Germinal center (tissue), 1 donor: ENCODE measurements at places on chromosomes 11 and 22.
A peak's percentile ranks its signal among the peaks of the same experiment; 100 is the strongest.

GRCh38 chr11:73343076-73343873 is 32.9 kb upstream of the RELT start:
- no peak for DNase-seq

GRCh38 chr11:9264316-9265210 is 587 bp downstream of the DENND5A start:
- peak; percentile 47 for DNase-seq

- DNase-seq = no peak
These were observed 945.0 kb downstream of the BRD1 start for GRCh38 chr22:48882636-48883200.

DNA sequence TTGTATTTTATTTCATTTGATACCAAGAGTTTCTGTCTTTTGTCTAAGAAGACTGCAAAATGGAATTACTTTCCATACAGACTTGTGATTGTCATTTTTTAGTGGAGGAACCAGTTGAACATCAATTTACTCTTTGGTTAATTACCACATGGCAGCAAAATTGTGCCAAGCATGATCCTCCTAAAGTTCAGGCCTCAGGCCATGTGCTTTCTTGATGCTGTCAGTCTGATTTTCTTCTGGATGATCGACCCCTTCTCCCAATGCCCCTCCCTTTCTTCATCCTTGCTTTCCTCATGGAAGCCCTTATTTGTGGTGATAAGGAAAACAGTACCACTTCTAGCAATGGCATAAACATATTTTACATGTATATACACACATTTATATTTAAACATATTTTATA is 76.2 kb downstream of the SVIP start:
- DNase-seq = no peak

DNA sequence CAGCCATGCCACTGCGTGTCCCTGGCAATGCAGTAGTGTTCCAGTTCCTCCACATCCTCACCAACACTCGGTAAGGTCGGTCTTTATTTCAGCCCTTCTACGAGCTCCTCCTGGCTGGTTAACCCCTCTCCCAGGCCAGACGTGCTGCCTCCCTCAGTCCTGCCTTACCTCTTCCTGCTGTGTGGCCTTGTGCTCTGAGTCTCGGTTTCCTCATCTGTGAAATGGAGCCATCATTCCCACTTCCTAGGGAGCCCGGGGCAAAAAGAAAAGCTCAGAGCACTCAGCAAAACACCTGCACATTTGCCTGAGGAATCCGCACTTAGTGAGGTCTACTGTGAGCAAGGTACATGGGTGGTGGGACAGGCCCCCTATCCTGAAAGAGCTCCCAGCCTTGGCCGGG is 9.8 kb downstream of the TP53I11 start:
- DNase-seq = no peak

DNA sequence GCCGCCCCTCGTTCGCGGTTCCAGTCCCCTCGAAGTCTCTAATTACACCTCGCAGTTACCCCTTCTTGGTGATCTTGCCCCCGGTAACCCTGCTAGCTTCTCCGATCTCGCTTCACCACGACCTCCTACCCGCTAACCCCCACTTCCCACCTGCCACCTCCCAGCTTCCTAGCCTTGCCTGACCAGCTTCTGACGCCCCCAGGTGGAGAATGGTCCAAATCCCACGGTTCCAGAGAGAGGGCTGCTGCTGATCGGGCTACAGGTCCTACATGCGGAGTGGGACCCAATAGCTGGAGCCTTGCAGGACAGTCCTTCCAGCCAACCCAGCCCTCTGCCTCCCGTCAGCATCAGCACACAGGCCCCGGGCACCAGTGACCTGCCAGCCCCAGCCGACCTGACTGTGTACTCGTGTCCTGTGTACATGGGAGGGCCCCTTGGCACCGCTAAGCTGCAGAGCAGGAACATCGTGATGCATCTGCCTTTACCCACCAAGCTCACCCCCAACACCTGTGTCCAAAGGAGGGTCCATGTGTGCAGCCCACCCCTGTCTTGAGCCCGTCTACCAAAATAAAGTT is 31.9 kb downstream of the RRP8 start:
- no peak for DNase-seq

- no peak for DNase-seq
These were observed 52.2 kb upstream of the CARS1 start for GRCh38 chr11:3109434-3109833.

- DNase-seq = no peak
These were observed 110.9 kb upstream of the B3GAT1 start for GRCh38 chr11:134522782-134523570.

- DNase-seq = no peak
These were observed 52.0 kb upstream of the PRSS23 start for GRCh38 chr11:86748296-86748695.

DNA sequence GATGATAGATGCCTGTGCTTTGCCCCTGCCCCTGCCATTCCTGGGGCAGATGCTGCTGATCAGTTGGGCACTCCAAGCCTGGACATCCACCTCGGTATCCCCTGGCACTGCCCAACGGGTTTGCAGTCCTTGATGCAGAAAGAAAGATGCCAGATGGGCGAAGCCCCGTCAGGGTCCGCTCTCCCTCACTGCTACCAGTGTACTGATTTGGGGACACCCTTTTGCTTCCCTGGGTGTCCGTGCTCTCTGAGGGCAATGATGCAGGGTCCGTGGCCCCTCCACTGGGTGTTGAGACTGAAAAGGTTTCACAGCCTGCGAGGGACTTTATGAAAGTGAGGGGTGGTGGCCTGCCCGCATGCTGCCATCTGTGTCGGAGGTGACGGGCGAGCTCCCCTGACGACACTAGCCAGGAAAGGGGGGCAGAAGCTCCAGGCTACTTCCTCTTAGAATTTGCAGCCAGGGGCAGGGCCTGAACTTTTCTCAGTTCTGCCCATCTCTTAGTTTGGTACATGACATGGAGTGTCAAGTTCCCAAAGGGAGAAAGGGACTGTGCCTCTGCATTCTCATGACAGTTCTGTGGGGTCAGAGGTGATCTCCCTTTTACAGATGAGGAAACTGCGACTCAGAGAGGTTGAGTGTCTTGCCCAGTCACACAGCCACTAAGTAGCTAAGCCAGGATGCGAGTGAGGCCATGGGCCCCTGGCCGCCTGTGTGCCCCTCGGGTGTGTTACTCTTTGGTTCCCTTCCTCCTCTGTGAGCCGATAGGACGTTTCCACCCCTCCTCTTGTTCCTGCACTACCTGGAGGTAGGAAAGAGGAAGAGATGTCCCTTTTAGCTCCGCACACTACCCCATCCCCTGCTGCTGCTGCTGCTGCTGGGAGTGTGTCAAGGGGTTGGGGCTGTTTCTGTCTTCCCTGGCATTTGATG is 96.6 kb downstream of the BCR start:
- peak; percentile 60 for DNase-seq

- DNase-seq = peak; percentile 47
These were observed 120.5 kb upstream of the RASSF10 start for GRCh38 chr11:12888525-12889158.

- no peak for DNase-seq
These were observed 8.1 kb upstream of the ANKRD13D start for GRCh38 chr11:67280788-67281551.

DNA sequence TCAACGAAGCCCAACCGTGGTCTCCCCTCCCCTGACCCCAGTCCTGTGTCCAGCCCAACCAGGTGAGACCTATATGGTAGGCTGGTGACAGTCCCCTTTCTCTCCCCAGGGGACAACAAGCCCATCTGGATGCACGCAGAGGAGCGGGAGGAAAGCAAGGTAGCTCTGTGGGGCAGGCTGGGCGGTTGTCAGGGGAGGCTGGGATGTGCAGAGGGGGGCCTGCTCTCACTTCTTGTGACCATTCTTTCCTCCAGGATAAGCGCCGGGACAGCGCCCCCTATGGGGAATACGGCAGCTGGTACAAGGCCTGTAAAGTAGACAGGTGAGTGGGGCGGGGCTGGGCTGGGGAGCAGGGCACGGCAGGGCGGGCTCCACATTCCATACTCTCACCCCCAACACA is 3.5 kb upstream of the RAB1B start:
- no peak for DNase-seq

DNA sequence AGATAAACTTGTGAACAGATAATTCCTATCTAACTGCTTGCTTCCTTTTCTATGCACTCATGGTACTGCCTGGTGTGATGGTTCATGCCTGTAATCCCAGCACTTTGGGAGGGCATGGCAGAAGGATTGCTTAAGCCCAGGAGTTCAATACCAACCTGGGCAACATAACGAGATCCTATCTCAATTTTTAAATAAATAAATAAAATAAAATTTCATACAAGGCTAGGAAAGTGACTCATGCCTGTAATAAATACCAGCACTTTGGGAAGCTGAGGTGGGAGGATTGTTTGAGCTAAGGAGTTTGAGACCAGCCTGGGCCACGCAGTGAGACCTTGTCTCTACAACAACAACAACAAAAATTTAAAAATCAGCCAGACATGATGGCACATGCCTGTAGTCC is 166.6 kb downstream of the COMMD9 start:
- DNase-seq = no peak

- DNase-seq = no peak
These were observed 2.4 kb downstream of the BSX start for GRCh38 chr11:122979103-122979814.

- DNase-seq = no peak
These were observed 12.1 kb downstream of the CCDC87 start for GRCh38 chr11:66580803-66581202.

DNA sequence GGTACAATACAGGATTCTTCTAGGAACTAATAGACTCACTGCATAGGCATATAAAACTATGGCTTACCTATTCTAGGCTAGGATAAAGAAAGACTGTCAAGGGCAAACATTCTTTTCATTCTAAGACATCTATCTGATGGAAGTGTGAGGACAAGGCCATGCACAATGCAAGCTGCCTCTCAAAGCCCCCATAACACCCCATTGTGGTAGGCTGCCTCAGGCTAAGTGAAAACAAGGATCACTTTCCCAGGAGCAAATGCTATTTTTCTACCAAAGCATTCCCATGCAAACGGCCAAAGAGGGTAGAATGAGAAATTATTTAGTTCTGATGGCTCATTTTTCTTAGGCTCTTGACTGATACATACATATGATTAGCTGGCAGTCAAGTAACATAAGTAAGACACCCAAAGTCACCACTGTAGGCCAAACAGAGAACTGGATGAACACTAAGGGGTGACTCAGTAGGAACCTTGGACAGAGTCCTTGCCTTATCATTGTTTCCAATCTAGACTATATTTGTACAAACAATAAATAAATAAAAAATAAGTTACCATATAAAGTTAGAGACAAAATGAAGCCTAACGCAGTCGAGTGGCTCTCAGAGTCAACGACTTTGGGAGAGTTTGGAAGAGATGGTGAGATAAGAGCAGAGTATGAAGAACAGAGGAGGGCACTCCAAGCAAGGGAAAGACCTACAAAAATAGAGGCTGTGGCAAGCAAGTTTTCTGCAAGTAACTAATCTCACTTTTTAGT is 303.6 kb downstream of the SBF2 start:
- DNase-seq = no peak

- DNase-seq = no peak
These were observed 361.2 kb downstream of the TMEM135 start for GRCh38 chr11:87398931-87399330.

GRCh38 chr11:129729216-129729615 is 86.4 kb upstream of the TMEM45B start:
- no peak for DNase-seq

GRCh38 chr11:27228232-27228905 is 134.6 kb downstream of the CCDC34 start:
- no peak for DNase-seq

- DNase-seq = no peak
These were observed 14.3 kb downstream of the DGCR8 start for GRCh38 chr22:20094197-20094807.

- no peak for DNase-seq
These were observed 10.4 kb downstream of the SPATA19 start for GRCh38 chr11:133834682-133835592.

- DNase-seq = no peak
These were observed 104.9 kb downstream of the ADAMTS15 start for GRCh38 chr11:130553306-130553705.

GRCh38 chr11:17314232-17314547 is 37.4 kb upstream of the NCR3LG1 start:
- DNase-seq = no peak

DNA sequence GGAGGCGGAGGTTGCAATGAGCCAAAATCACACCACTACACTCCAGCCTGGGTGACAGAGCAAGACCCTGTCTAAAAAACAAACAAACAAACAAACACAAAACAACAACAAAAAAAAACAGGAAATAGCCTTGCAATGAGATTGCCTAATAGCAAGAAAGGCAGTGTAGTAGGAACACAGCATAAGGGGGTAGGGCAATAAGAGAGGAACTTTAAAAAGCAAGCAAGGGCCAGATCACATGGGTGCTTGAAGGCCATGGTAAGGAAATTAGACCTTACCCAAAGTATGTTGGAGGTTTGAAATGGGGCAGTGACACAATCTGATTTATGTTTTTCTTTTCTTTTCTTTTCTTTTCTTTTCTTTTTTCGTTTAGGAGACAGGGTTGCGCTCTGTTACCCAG is 34.7 kb upstream of the NRIP3 start:
- no peak for DNase-seq

GRCh38 chr11:85028329-85029101 is 598.6 kb downstream of the DLG2 start:
- DNase-seq = no peak

- no peak for DNase-seq
These were observed 3.0 kb downstream of the C11orf68 start for GRCh38 chr11:65915821-65916251.

- no peak for DNase-seq
These were observed 93.9 kb downstream of the PKNOX2 start for GRCh38 chr11:125258291-125259032.

DNA sequence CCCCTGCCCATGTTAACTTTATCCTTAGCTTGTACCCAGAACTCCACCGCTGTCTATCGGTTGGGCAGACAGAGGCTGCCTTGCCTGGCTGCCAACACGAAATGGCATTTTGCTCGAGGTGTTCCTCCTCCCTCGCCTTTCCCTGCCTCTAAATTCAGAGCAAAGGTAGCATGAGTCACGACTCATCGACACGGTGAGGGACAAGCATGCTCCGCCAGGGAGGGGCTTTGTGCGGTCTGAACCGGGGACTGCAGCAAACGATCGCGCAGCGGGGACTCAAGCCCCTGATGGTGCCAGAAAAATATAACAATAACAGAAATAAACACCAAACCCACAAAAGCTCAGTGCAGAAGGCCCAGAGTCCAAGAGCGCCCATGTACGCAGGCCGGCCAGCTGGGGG is 52.3 kb downstream of the RTL6 start:
- no peak for DNase-seq

- DNase-seq = peak; percentile 84
These were observed 4.0 kb upstream of the MCAM start for GRCh38 chr11:119320776-119321524.

GRCh38 chr22:35399114-35399677 is 744 bp upstream of the MCM5 start:
- DNase-seq = no peak

- no peak for DNase-seq
These were observed 58.9 kb downstream of the ABTB2 start for GRCh38 chr11:34298871-34299270.
